ENCODE measurements at places on chromosomes 6 and 20. TPM values are rescaled to one million over a fixed set of nuclear protein-coding genes. Genes with fewer than 3 reads are reported as not detected.

CSE1L gene
- total RNA-seq, result 60.4 TPM

SCP2D1 gene
- total RNA-seq, result not detected

PRSS16 gene
- total RNA-seq, result 0.65 TPM

WFDC10B gene
- total RNA-seq, result not detected

TFEB gene
- 17.0 TPM for total RNA-seq

DDX43 gene
- total RNA-seq, result 0.20 TPM

HSPA1L gene
- 3.7 TPM for total RNA-seq

All from activated naive CD4-positive, alpha-beta T cell treated with anti-CD3 and anti-CD28 coated beads, Interleukin-2, amount 10 ng/mL, durations not matched to agents 5 hours and 36 hours (primary cell).